Naive thymus-derived CD8-positive, alpha-beta T cell (primary cell): ENCODE measurements at places on chromosomes 12 and 14. TPM values are rescaled to one million over a fixed set of nuclear protein-coding genes. Genes with fewer than 3 reads are reported as not detected.

The AMIGO2 gene
- 28.3 TPM for total RNA-seq

The BHLHE41 gene
- 0.44 TPM for total RNA-seq

The IFNG-AS1 gene
- 0.88 TPM for total RNA-seq

The PRKAB1 gene
- 48.0 TPM for total RNA-seq

The OTOGL gene
- not detected for total RNA-seq

The RAB2B gene
- 29.2 TPM for total RNA-seq

The NDRG2 gene
- total RNA-seq, result 30.8 TPM

The GPD1 gene
- 1.1 TPM for total RNA-seq

The GPRC5A gene
- total RNA-seq, result not detected

The TMEM63C gene
- total RNA-seq, result 0.83 TPM

The CAPS2 gene
- 8.7 TPM for total RNA-seq

The LBHD2 gene
- not detected for total RNA-seq

The CAPZA3 gene
- not detected for total RNA-seq

The RNF212B gene
- total RNA-seq, result not detected

The NID2 gene
- not detected for total RNA-seq

The SYT10 gene
- total RNA-seq, result not detected

The ANHX gene
- total RNA-seq, result not detected

The PTPRO gene
- total RNA-seq, result 4.4 TPM

The DAO gene
- total RNA-seq, result not detected

The COX14 gene
- 43.4 TPM for total RNA-seq

The FAM90A1 gene
- total RNA-seq, result not detected

The MAP1LC3B2 gene
- total RNA-seq, result 1.1 TPM

The SIX6 gene
- total RNA-seq, result not detected

The IFNG gene
- total RNA-seq, result not detected

The PRPH gene
- total RNA-seq, result not detected

The KRT73 gene
- total RNA-seq, result 10.0 TPM

The GLIPR1 gene
- 61.1 TPM for total RNA-seq

The ACOT6 gene
- not detected for total RNA-seq

The FGFR1OP2 gene
- total RNA-seq, result 74.4 TPM

The GYS2 gene
- total RNA-seq, result not detected

The RNF41 gene
- total RNA-seq, result 34.2 TPM

The CFL2 gene
- total RNA-seq, result 22.7 TPM

The E2F7 gene
- not detected for total RNA-seq

The FGD6 gene
- 0.78 TPM for total RNA-seq

The SLC6A12 gene
- total RNA-seq, result 0.78 TPM

The PDE3A gene
- total RNA-seq, result not detected

The COPZ1 gene
- 83.5 TPM for total RNA-seq

The AKAP5 gene
- total RNA-seq, result 0.49 TPM

The KLRK1 gene
- 792 TPM for total RNA-seq

The BEGAIN gene
- total RNA-seq, result 1.4 TPM

The HOXC9 gene
- total RNA-seq, result not detected

The NRIP2 gene
- total RNA-seq, result not detected

The HIGD1C gene
- total RNA-seq, result not detected

The AQP2 gene
- not detected for total RNA-seq

The PPP1CC gene
- 127 TPM for total RNA-seq

The CLEC4C gene
- not detected for total RNA-seq

The PRB2 gene
- not detected for total RNA-seq

The BATF gene
- 5.7 TPM for total RNA-seq

The HOXC12 gene
- total RNA-seq, result not detected

The FGF6 gene
- not detected for total RNA-seq

The AKAP3 gene
- 8.9 TPM for total RNA-seq

The CISTR gene
- total RNA-seq, result not detected

The ARHGAP9 gene
- total RNA-seq, result 287 TPM

The ATXN3 gene
- total RNA-seq, result 54.9 TPM

The TAS2R30 gene
- 5.0 TPM for total RNA-seq

The RNU4-1 gene
- 519 TPM for total RNA-seq

The ESR2 gene
- 0.29 TPM for total RNA-seq
